ENCODE measurements at places on chromosomes 5 and 9. TPM values are rescaled to one million over a fixed set of nuclear protein-coding genes. Genes with fewer than 3 reads are reported as not detected.

The FAM163B gene
- not detected for total RNA-seq

The ATP10B gene
- total RNA-seq = 115 TPM

The TCOF1 gene
- total RNA-seq = 36.5 TPM

The ARSI gene
- total RNA-seq = 7.0 TPM

The NMUR2 gene
- not detected for total RNA-seq

The CD180 gene
- total RNA-seq = under 0.01 TPM

The THBS4 gene
- 6.7 TPM for total RNA-seq

The OR1J1 gene
- not detected for total RNA-seq

DNA sequence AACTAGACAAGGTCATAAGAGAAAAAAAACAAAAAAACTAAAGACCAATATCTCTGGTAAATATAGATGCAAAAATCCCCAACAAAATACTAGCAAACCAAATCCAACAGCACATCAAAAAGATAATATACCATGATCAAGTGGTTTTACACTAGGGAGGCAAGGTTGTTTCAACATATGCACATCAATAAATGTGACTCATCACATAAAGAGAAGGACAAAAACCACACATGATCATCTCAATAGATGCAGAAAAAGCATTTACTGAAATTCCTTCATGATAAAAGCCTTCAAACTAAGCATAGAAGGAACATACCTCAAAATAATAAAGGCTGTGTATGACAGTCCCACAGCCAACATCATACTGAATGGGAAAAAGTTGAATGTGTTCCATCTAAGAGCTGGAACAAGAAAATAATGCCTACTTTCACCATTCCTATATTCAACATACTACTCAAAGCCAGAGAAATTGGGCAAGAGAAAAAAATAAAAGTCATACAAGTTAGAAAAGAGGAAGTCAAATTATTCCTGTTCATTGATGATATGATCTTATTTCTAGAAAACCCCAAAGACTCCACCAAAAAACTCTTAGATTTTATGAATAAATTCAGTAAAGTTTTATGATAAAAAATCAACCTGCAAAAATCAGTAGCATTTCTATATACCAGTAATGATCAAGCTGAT, 72.2 kb upstream of the FAM169A start:
- H3K27ac ChIP-seq = no peak overlapping the region
- H3K36me3 ChIP-seq = no peaks in the 10 kb centered on the region
- no peak overlapping the region for H3K4me3 ChIP-seq
- no peak for DNase-seq

DNA sequence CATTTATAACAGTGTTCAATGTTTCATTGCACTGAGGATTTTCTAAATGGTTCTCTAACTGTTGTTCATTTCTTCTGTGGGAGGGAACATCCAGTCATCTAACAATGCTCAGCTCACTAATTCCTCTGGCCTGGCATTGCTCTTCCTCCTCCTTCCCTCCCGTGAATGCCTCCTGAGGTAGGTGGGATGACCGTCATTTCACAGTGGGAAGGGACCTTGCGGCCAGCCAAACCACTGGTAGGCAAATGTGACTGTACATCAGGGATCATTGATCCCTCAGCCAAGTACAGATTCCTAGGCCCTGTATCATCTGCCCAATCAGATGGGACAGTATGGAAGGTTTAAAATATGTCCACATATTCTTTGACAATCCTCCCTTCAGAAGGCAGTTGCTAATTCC, 23.7 kb upstream of the VDAC1 start:
- no peaks in the 10 kb centered on the region for H3K27me3 ChIP-seq
- no peak for DNase-seq
- no peak overlapping the region for H3K4me3 ChIP-seq
- H3K27ac ChIP-seq = no peak overlapping the region

DNA sequence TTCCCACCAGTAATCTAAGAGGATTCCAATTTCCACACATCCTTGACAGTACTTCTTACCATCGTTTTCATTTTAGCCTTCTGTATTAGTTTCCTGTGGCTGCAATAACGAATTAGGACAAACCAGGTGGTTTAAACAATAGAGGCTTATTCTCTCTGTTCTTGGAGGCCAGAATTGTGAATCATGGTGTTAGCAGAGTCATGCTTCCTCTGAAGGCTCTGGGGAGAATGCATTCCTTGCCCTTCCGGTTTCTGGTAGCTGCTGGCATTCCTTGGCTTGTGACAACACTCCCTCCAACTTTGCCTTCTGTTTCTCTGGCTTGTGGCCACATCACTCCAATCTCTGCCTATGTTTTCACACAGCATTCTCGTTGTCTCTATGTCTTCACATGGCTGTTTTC, 23.5 kb downstream of the RIGI start:
- peaks cover 29% of the 10 kb centered on the region for H3K36me3 ChIP-seq
- no peak overlapping the region for H3K27ac ChIP-seq
- DNase-seq = no peak
- no peak overlapping the region for H3K4me3 ChIP-seq
- H3K27me3 ChIP-seq = no peaks in the 10 kb centered on the region
- peaks cover 1% of the 10 kb centered on the region for H3K4me1 ChIP-seq

- H3K27ac ChIP-seq = no peak overlapping the region
- H3K27me3 ChIP-seq = no peaks in the 10 kb centered on the region
- H3K36me3 ChIP-seq = no peaks in the 10 kb centered on the region
- H3K4me3 ChIP-seq = no peak overlapping the region
Measured at GRCh38 chr5:35404701-35405100, 174.4 kb upstream of the PRLR start.

- H3K4me1 ChIP-seq = no peaks in the 10 kb centered on the region
- no peaks in the 10 kb centered on the region for H3K36me3 ChIP-seq
- no peaks in the 10 kb centered on the region for H3K27me3 ChIP-seq
- no peak overlapping the region for H3K4me3 ChIP-seq
- no peak for DNase-seq
- H3K27ac ChIP-seq = no peak overlapping the region
Measured at GRCh38 chr5:33267801-33268200, 173.0 kb upstream of the TARS1 start.

GRCh38 chr9:107750741-107751566, 261.4 kb upstream of the KLF4 start:
- peak overlapping the region; percentile 83 for H3K27ac ChIP-seq
- H3K4me3 ChIP-seq = no peak overlapping the region
- H3K4me1 ChIP-seq = peaks cover 34% of the 10 kb centered on the region
- peak; percentile 87 for DNase-seq
- no peaks in the 10 kb centered on the region for H3K36me3 ChIP-seq

DNA sequence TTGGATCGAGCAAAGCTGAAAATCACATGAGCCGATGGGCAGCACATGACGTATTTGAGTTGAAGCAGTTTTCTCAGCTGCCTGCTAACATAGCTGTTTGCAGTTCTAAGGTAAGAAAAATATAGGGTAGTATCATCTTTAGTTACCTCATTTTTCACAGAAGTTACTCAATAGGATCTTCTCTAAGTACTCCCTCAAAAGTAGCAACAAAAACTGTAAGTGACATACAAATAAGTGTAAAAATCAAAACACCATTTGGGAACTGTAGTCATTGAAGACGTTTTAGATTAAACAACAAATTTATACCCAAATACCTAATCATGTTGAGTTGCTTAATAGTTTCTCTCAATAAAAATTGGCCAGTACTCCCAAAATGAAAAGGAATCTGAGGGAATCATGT, 102.6 kb downstream of the ERCC6L2 start:
- no peak overlapping the region for H3K27ac ChIP-seq
- no peak overlapping the region for H3K4me3 ChIP-seq
- no peak for DNase-seq

- no peaks in the 10 kb centered on the region for H3K4me1 ChIP-seq
- H3K4me3 ChIP-seq = no peak overlapping the region
- no peaks in the 10 kb centered on the region for H3K27me3 ChIP-seq
- DNase-seq = peak; percentile 70
- no peak overlapping the region for H3K27ac ChIP-seq
- H3K36me3 ChIP-seq = no peaks in the 10 kb centered on the region
Measured at GRCh38 chr5:113336975-113337374, 97.8 kb downstream of the TSSK1B start.

DNA sequence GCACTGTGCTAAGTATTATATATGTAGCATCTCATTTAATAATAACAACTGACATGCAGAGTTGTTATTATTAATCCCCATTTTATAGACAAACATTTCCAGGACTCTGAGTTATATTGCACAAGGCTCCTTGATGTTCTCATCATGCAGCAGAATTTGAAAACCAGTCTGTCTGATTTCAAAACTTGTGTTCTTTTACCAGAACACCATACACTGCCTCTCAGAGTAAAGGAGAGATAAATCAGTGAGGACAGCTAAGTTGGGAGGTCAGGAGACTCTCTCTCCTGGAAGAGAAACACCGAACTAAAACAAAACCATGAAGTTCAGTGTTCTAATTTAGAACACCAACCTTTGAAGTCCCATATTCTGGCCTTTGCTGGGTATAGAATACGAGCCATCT, 92.7 kb upstream of the TNC start:
- no peak for DNase-seq
- no peaks in the 10 kb centered on the region for H3K27me3 ChIP-seq
- no peak overlapping the region for H3K4me3 ChIP-seq

All from stomach (tissue), 19 donors.